ENCODE measurements at places on chromosomes 2 and 18.

GRCh38 chr2:12106440-12107080 is 360.1 kb downstream of the LPIN1 start:
- DNase-seq, result peak; percentile 97

- DNase-seq, result peak; percentile 46
Observed at GRCh38 chr2:236679884-236680860, 110.5 kb downstream of the ACKR3 start.

GRCh38 chr2:20596193-20596972 is 54.5 kb downstream of the HS1BP3 start:
- no peak for DNase-seq

DNA sequence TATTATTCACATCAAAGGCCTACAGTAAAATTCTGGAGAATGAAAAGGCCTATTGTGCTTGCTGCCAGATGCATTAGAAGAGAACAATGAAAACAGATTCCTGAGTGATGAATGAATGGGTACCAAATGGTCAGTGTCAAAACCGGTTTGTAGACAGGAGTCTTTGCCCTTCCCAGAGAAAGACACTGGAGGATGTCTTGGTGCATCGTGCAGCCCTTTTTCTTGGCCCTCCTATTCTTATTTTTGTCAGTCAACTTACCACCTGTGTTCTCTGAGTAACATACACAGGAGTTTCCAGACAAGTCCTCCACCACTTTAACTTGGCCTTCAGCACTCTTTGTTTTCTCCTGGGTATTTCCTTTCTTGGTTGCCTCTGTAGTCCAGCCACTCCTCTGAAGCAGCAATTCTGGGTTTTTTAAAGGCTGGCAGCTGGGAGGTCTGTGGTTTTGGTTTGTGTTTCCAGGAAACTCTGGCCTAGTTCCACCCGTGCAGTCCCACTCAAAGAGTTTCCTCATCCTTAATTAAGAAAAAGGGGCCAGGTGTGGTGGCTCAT is 29.4 kb downstream of the PSTPIP2 start:
- DNase-seq, result no peak

DNA sequence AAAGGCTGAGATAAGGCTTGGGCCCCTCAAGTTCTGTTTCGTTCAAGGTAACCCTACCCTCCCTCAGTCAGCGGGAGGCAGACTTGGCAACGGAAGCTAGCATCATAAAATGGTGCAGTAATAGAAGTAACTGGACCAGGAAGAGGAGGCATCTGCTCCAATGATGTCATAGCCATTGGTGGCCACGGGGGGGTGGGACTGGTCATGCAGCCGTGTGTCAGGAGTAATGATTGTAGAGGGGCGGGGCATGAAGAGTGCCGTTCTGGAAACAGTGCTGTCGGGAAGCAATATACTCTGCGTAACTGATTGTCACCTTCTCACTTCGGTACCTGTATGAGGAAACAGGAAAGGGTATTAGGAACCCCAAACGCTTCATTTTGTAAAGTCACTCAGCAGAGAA is 6.9 kb upstream of the POLR2D start:
- no peak for DNase-seq

DNA sequence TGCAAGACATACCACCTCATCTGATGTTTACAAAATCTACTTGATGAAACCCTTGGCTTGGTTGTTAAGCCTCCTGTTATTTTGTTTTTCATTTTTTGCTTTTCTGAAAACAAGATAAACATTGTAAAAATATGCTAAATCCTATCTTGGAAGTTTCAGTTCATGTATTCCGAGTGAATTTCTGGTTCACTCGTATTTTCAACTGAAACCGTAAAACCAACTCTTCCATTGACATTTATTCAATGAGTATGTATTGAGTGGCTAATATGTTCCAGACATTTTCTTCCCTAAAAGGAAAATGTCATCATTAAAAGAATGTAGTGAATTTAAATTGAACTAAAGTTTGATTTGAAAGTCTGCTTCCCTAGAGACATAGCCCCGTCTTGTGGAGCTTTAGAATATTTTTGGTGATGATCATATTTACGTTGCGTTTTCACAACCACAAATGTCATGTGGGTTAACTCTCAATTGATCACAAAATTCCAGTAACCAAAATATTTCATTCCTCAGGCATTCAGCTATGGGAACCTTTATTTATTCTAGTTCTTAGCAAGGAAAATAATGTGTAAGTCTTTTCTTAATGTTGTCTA is 204.2 kb downstream of the MBD2 start:
- DNase-seq, result no peak

DNA sequence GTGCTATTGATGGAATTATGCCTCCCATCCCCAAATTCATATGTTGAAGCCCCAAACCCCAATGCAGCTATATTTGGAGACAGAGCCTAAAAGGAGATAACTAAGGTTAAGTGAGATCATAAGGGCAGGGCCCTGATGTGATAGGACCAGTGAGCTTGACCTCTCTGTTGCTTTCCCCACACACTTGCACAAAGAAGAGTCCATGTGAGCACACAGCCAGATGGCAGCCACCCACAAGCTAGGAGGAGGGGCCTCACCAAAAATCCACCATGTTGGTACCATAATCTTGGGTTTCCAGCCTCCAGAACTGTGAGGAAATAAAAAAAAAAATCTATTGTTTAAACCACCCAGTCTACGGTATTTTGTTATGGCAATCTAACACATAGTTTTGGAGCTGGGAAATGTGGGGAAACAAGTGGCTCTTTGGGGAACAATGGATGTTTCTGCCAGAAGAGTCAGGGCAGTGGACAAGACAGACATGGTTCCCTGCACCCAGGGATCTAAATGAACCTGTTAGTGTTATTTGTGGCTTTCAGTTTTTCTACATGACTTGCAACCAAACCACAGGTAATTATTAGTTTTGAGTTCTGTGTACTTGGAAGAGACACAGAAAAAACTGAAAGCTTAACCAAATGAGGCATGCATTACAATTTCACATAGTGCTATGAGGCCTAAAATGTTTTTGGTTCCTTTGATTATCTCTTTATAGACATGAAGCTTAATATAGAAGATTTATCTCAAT is 259.1 kb downstream of the LTBP1 start:
- no peak for DNase-seq

GRCh38 chr2:54471221-54471711 is 15.1 kb downstream of the SPTBN1 start:
- DNase-seq, result peak; percentile 63

GRCh38 chr18:37930640-37931039 is 365.0 kb upstream of the CELF4 start:
- no peak for DNase-seq

DNA sequence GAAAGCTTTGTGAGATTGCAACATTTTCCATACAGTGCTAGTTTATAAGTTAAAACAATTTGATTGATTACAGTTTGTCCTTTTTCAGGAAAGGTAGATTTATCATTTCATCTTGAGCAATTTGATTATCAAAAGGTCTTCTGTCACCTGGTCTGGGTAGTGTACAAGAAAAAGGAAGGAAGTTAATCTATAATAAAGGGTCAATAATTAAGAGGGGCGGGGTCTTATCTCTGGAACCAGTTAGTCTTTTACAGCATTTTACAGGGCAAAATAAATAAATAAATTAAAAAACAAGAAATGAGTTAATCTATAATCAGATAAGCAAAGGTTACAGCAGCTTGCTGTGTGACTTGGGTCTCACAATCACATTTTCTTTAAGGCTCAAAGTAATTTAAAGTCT is 277.8 kb upstream of the GYPC start:
- no peak for DNase-seq

GRCh38 chr2:224861266-224861665 is 145.1 kb upstream of the CCDC195 start:
- peak; percentile 53 for DNase-seq

Data from MCF 10A (cell line).